ENCODE measurements at places on chromosomes 12 and 14.

- no peak for DNase-seq
These were observed 107.3 kb downstream of the ZFP36L1 start for GRCh38 chr14:68685419-68686204.

GRCh38 chr14:77113644-77114043 is 15.6 kb downstream of the CIPC start:
- no peak for DNase-seq

GRCh38 chr12:45259675-45260074 is 43.8 kb downstream of the ANO6 start:
- no peak for DNase-seq

DNA sequence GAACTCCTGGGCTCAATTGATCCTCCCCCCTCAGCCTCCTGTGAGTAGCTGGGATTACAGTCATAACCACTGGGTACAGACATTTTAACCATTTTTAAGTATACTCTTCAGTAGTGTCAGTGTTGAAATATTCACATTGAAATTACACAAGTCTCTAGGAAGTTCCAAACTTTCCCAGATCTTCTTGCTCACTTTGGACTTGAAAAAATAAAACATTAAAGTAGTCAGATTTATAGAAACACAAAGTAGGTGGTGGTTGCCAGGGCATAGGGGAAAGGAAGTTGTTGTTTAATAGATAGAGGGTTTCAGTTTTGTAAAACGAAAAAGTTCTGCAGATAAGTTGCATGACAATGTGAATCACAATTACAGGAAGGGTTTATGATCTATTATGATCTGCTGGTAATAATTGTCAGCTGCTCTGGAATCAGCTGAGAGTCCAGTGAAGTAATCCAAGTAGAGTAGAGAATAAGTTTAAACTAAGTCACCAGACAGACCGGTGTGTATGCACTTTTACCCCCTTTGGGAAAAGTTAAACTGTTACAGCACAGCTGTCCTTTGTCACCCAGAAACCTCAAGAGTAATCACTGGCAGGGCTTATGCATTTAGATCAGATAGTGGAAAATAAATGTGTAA is 27.4 kb downstream of the PCNX1 start:
- no peak for DNase-seq

- DNase-seq, result peak; percentile 29
These were observed 13.1 kb downstream of the KRT83 start for GRCh38 chr12:52307836-52308805.

GRCh38 chr12:95583933-95584332 is 32.7 kb upstream of the USP44 start:
- DNase-seq, result no peak
